NCI-H2171 (cell line): ENCODE measurements at places on chromosomes 4 and X.

DNA sequence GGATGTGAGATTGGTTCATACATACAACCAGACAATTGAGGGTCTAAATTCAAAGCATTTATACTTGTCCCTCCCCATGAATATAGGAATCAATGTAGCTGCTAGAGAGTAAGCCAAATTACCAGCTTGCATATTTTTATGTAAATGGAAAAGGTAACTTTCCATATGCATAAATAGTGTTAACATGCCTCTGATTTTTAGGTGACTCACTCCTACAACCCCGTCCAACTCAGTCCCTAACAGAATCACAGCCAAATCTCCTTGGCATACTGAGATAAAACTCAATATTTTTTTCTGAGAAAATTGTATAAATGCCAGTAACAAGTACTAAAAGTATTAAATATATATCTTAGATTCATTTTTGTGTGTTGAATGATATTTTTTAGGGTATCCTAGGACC is 67.2 kb downstream of the INPP4B start:
- no peak for DNase-seq

GRCh38 chr4:20176881-20177280 is 74.8 kb upstream of the SLIT2 start:
- no peak for DNase-seq

- no peak for DNase-seq
Measured at GRCh38 chrX:154307202-154307601, 11.6 kb downstream of the TKTL1 start.

DNA sequence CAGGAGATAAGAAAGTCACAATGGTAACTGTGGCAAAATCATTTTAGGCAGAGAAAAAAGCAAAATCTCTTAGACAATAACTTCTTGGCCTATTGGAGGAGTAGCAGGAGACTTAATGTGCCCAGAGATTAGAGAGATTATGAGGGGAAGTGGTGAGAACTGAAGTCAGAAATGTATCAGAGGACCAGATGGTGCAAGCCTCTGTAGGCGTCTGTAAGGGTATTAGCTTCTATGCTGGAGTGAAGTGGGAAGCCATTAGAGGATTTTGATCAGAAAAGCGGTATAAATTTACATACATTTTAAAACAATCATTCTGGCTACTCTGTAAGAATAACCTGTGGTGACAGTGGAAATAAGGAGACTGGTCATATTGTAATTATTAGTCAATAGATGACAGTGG is 236.7 kb downstream of the FAT4 start:
- DNase-seq, result no peak

- no peak for DNase-seq
Measured at GRCh38 chr4:12734586-12734985, 749.6 kb downstream of the RAB28 start.

GRCh38 chr4:95524729-95525128 is 24.0 kb downstream of the UNC5C start:
- DNase-seq, result no peak

DNA sequence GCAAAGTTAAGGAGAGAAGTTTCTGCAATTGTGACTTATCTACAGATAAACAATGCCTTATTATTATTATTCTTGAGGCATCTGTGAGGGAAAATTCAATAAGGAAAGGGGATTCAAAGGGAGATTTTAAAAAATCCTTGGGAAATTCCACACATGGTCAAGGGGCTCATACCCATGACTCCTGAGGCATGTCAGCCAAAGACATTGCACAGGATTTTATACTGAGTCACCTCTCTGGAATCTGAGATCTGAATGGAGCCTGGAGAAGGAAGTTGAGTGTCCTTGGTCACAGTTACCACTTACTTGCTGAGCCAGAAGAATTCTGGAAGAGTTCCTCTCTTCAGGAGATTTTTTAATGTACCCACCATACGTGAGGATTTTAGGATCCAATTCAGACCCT is 14.4 kb upstream of the CXCL8 start:
- no peak for DNase-seq

DNA sequence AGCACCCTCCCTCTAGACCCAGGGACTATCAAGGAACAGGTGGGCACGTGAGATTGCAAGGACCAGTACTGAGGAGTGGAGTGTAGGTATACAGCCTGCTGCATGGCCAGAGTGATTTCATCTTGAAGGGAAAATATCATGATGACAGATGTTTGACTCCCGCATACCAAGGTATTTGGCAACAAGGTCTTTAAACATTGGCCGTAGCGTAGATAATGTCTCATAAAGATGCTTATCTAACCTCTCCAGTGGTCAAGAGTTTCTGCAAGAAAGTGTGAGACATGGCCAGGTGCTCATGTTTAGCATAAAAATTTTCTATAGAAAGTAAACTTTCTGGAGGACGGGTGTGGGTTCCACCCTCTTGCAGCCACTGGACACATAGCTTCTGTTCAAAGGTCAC is 18.7 kb upstream of the ZNF630 start:
- DNase-seq, result no peak

DNA sequence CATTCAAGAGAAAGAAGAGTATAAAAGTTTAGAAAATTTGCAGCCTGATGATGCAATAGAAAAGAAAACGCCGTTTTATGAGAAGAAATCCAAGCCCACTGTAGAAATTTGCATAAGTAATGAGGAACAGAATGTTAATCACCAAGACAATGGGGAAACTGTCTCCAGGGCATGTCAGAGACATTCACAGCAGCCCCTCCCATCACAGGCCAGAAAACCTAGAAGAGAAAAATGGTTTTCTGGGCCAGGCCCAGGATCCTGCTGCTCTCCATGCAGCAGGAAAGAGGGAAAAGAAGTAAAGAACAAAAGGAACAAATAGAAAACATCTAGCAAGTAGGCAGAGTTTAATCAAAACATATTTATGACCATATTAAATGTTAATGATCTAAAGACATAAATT is 119.0 kb downstream of the ANKRD50 start:
- no peak for DNase-seq

- no peak for DNase-seq
Measured at GRCh38 chr4:25113915-25114904, 46.0 kb downstream of the SEPSECS start.

- DNase-seq, result no peak
Measured at GRCh38 chr4:183855323-183856190, 49.5 kb upstream of the STOX2 start.

DNA sequence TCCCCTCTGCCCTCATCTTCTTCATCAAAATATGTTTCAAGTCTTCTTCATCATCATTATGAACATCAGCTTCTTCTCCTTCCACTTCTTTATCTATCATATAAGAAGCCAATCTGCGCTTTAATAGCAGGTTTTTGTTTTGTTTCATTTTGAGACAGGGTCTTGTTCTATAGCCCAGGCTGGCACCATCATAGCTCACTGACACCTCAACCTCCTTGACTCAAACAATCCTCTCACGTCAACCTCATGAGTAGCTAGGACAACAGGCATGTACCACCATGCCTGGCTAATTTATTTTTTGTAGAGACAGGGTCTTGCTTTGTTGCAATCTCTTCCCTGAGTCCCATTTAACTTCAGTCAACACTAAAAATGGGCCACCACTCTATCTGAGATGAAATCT is 27.0 kb downstream of the PRDM5 start:
- DNase-seq, result no peak

- DNase-seq, result no peak
Measured at GRCh38 chr4:173530326-173531085, 477 bp upstream of the HAND2 start.

- DNase-seq, result no peak
Measured at GRCh38 chr4:52883707-52884669, 21.9 kb downstream of the RASL11B start.

DNA sequence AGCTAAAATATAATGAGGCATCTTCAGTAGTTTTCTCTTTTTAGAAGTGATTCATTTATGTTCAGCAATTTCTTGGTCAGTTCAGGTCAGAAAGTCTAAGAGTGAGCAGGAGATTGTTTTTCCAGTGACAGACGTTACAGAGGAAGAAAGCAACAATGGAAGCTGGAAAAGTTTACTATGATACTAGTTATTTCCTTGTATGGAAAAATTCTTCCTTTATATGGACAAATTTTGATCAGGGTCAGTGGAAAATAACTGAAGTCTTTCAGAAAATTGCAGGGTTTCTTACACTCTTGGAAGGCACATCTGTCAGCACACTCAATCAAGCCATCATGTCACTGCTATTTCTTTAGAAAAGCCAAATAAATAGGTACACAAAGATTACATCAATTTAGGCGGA is 1120.7 kb downstream of the FAT4 start:
- no peak for DNase-seq

DNA sequence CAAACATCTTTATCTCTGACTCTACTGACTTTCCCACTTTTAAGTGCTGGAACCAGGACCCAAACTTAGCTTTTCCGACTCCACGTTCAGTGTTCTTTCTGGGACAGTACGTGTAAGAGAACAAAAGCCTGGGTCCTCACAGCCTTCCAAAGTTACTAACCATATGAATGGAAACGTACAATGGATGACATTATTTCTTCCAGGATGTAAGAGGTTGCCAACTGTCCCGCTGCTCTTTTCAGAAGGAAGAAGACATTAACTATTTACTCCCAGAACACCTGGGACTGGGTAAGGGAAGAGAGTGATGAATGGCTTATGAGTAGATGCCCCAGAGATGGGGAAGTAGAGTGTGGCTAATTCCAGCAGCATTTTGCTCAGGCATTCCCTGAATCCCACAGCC is 114.7 kb downstream of the TRAPPC11 start:
- DNase-seq, result no peak
